ENCODE measurements at places on chromosomes 3 and 15. TPM values are rescaled to one million over a fixed set of nuclear protein-coding genes. Genes with fewer than 3 reads are reported as not detected.

DNA sequence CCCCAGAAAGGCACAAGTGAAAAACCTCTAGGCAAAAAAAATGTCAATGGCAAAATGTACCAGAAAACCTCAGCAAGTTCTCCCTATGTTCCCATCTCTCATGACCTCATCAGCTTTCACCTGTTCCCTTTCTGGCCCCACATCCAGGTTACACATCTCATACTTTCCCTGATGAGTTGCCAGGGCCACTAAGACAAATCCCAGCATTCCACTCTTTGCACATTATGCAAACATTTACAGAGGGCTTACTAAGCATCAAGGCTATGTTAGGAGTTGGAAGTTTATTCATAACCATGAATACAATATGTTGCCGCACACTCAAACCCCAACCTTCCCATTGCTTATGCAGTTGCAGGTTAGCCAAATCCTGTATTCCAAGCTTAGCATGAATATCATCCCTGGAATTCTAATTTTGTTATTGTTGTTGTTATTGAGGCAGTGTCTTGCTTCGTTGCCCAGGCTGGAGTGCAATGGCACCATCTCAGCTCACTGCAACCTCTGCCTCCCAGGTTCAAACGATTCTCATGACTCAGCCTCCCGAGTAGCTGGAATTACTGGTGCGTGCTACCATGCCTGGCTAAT, 129.3 kb upstream of the UBE2E2 start:
- DNase-seq: no peak

ST3GAL6 gene
- total RNA-seq: 11.1 TPM

DNA sequence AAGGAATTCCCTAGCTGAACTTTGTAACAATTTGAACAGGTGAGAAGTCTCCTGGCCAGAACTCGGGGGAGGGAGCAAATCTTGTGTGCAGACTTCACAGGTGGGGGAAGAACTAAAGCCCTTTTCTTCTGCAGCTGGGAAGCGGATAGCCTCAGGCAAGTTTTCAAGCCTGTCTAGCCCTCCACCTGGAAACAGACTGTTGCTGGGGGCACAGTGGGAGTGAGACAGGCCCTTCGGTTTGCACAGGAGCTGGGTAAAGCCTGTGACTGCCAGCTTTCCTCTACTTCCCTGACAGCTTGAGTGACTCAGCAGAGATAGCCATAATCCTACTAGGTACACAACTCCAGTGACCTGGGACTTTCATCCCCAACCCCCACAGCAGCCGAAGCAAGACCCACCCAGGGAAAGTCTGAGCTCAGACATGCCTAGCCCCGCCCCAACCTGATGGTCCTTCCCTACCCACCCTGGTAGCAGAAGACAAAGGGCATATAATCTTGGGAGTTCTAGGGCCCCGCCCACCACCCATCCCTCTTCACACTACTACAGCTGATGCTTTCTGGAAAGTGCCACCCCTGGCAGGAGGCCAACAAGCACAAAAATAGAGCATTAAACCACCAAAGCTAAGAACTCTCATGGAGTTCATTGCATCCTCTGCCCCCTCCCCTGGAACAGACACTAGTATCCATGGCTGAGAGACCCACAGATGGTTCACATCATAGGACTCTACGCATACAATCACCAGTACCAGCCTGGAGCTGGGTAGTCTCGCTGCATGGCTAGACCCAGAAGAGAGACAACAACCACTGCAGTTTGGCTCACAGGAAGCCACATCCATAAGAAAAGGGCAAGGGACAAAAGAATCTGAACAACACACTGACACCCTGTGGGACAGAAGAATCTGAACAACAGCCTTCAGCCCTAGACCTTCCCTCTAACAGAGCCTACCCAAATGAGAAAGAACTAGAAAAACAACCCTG, 479.0 kb downstream of the RAP2B start:
- no peak for DNase-seq

ACTRT3 gene
- total RNA-seq: not detected

DNA sequence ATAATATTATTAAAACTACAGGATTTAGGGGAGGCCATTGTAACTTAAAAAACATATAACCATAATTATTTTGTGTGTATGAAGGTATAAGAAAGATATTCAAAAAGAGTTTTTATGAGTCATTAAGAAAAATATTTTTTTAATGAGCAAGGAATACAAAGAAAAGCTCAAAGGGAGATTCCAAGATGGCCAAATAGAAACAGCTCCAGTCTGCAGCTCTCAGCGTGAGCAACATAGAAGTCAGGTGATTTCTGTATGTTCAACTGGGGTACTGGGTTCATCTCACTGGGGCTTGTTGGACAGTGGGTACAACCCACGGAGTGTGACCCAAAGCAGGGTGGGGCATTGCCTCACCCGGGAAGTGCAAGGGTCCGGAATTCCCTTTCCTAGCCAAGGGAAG, 336.1 kb downstream of the TBL1XR1 start:
- DNase-seq: no peak

RPL22L1 gene
- total RNA-seq: 467 TPM

GRCh38 chr3:73705792-73706191, 81.1 kb upstream of the PDZRN3 start:
- DNase-seq: no peak

GRCh38 chr3:151168269-151169094, 34.5 kb downstream of the GPR171 start:
- peak; percentile 61 for DNase-seq

GRCh38 chr3:127068111-127068810, 85.3 kb downstream of the PLXNA1 start:
- DNase-seq: no peak

DNA sequence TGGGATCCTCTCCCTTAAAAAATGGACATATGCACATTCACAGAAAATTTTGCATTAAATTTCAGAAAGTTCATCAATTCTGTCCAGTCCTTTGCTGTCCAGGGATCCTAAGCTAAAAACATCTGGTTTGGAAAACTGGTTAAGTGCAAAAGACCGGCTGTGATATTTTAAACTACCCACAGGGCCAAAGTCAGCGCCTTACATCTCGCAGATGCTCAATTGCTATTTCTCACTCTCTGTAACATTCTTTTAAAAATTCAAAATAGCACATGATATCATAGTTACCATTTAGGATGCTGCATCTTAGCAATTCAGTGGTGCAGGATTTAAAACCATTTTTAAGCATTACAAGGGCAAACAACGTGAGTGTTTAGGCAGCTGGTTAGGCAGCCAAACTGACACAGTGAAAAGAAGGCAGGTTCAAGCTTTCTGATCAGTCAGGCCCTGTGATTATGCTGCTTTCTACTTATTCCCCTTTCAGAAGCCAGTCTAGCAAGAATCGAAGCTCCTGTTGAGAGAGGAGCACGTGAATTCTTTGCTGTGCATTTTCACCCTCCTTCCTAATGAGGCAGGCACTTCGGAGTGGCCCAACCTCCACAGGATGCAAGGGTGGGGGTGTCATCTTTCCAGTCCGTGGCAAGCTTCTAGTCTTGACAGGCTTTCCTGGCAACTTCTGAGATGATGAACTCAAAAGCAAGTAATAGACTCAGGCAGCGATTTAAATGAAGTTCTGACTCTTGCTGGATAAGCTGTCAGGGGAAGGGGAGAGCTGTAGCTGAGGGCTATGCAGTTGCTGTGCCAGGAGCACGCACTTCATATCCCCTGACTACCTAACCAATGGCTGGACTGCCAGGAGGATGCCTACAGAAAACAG, 8.8 kb downstream of the PRICKLE2 start:
- peak; percentile 33 for DNase-seq
